Lung (tissue), 17 donors: ENCODE measurements at places on chromosomes 7 and 10. TPM values are rescaled to one million over a fixed set of nuclear protein-coding genes. Genes with fewer than 3 reads are reported as not detected.

ADAM8 gene
- 4.4 TPM for polyA plus RNA-seq

ACTR3C gene
- 6.8 TPM for polyA plus RNA-seq

SUN3 gene
- 0.53 TPM for polyA plus RNA-seq

LIPN gene
- polyA plus RNA-seq, result 2.6 TPM

FBXL13 gene
- 0.61 TPM for polyA plus RNA-seq

TRIM50 gene
- 0.02 TPM for polyA plus RNA-seq

UNCX gene
- not detected for polyA plus RNA-seq

ANKIB1 gene
- 11.5 TPM for polyA plus RNA-seq

DLX5 gene
- not detected for polyA plus RNA-seq

CUBN gene
- polyA plus RNA-seq, result 0.35 TPM

GBF1 gene
- polyA plus RNA-seq, result 11.6 TPM

AMZ1 gene
- polyA plus RNA-seq, result 0.13 TPM

DNA sequence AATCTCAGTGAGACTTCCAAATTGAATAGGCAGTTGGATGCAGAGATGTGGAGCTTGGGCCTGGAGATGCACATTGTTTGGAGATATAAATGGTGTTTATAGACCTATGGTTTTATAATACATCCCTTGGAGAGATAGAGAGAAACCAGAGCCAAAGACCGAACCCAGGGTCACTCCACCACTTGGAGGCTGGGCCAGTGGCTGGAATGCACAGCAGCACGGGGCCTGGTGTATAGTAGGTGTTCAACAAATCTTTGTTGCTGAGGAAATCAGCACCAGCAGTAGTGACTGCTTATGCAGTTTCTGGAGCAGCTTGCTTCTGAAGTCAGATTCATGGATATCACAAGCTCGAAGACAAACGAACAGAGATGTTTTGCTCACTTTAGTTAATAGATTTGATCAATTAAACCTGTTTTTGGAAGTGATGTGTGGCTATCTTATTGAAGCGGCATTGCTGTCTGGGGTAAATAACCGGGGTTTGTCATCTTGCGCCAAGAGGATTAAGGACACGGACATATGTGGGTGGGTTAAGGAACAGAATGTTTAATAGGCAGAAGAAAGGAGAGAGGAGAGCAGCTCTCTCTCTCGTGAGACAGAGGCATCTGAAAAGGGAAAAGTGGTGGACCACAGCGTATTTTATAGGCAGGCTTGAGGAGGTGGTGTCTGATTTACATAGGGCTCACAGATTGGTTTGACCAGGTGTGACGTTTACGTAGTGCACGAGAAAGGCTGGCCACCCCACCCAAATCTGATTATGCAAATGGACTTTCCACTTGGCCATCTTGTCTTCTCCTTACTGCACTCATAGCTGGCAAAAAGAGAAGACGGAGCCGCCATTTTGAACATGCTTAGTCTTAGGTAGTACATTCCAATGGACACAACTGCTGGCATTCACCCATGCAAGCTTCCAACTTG is 11.1 kb downstream of the RBP4 start:
- no peak for DNase-seq
- no peaks in the 10 kb centered on the region for H3K27me3 ChIP-seq
- no peak overlapping the region for H3K27ac ChIP-seq
- H3K4me3 ChIP-seq, result no peak overlapping the region
- H3K4me1 ChIP-seq, result no peaks in the 10 kb centered on the region
- no peaks in the 10 kb centered on the region for H3K36me3 ChIP-seq

GRCh38 chr10:48187713-48188485 is 86.6 kb downstream of the FRMPD2 start:
- DNase-seq, result peak; percentile 29
- no peaks in the 10 kb centered on the region for H3K27me3 ChIP-seq
- H3K4me3 ChIP-seq, result no peak overlapping the region
- no peak overlapping the region for H3K27ac ChIP-seq
- H3K4me1 ChIP-seq, result no peaks in the 10 kb centered on the region

- H3K4me3 ChIP-seq, result no peak overlapping the region
- H3K36me3 ChIP-seq, result no peaks in the 10 kb centered on the region
- H3K4me1 ChIP-seq, result no peaks in the 10 kb centered on the region
- no peak for DNase-seq
Observed at GRCh38 chr10:69863580-69863979, 61.9 kb downstream of the COL13A1 start.

DNA sequence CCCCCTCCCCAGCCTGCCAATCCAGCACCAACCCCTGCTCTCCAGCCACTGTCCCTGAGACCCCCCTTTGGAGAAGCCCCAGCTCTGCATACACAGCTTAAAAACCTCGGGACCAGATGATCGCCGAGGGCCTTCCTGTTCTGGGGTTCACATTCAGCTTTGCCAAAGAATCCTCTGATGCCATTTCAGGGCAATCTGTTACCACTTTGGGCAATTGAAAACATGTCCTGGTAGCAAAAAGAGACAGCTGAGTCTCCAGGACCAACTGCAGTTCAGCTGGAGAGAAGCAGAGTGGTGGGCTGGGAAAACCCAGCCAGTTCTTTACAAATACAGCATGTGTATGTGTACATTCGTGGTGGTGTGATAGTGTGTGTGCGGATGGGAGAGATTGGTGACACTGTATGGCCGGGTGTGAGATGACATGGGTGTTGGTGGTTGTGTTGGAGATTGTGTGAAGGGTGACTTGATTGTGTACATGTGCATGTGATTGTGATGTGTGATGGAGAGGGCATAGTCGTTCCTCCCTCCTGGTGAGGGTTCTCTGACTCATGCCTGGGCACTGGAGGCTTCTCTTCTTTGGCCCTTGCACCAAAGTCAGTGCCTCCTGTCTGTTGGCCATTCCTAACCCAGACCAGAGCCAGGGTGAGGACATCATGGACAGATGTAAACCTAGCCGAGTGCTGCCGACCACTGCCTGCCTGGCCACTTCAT is 48.5 kb upstream of the AQP1 start:
- H3K4me3 ChIP-seq, result no peak overlapping the region
- peaks cover 11% of the 10 kb centered on the region for H3K4me1 ChIP-seq
- peaks cover 7% of the 10 kb centered on the region for H3K36me3 ChIP-seq
- H3K27ac ChIP-seq, result no peak overlapping the region

DNA sequence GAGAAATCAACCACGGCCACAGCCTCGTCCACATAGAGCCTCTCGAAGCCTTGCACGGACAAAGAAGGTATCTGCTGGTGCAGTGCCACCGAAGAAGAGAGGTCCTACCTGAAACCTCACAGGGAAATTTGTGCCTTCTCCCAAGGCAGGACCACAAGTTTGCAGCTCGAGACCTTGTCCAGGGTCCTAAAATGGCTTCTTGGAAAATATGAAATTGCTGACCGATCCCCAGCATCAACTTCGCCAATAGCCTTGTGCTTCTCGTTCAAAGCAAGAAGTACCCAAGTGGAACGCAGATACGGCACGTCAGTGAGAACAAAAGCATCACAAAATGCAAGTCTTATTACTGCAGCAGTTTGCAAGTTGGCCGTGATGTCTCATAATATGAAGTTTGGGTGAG is 24.6 kb downstream of the PTPRN2 start:
- H3K4me1 ChIP-seq, result no peaks in the 10 kb centered on the region
- H3K4me3 ChIP-seq, result no peak overlapping the region
- no peak for DNase-seq
- H3K27ac ChIP-seq, result no peak overlapping the region
- H3K27me3 ChIP-seq, result no peaks in the 10 kb centered on the region
- no peaks in the 10 kb centered on the region for H3K36me3 ChIP-seq

- H3K4me3 ChIP-seq, result no peak overlapping the region
- no peaks in the 10 kb centered on the region for H3K27me3 ChIP-seq
- no peak for DNase-seq
- H3K4me1 ChIP-seq, result peaks cover 6% of the 10 kb centered on the region
- H3K27ac ChIP-seq, result no peak overlapping the region
Observed at GRCh38 chr7:108009873-108010272, 6.9 kb upstream of the LAMB1 start.

DNA sequence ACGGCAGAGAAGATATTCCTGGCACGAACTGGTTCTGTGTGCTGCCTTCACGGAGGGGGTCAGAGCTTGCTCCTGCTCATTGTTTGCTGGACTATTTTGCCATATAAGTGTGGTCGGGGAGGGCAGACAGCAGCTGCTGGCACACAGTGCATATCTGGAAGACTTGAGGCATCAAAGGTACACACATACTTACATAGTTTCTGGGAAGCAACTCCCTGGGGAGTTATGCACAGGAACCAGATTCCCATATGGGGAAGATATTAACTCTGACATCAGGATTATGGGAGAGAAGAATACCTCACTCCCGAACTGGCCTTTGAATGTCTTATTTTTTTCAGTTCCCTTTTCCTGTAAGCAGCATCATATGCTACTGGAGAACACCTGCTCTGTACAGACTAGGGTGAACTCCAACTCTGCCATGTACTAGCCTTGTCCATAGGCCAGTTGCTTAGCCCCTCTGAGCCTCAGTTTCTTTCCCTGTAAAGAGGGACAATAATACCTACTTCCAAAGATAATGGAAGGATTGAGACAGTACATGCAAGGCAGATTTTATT is 41.5 kb downstream of the LGI1 start:
- H3K4me3 ChIP-seq, result no peak overlapping the region
- no peaks in the 10 kb centered on the region for H3K36me3 ChIP-seq
- no peaks in the 10 kb centered on the region for H3K27me3 ChIP-seq
- H3K4me1 ChIP-seq, result no peaks in the 10 kb centered on the region
- DNase-seq, result no peak
- no peak overlapping the region for H3K27ac ChIP-seq

DNA sequence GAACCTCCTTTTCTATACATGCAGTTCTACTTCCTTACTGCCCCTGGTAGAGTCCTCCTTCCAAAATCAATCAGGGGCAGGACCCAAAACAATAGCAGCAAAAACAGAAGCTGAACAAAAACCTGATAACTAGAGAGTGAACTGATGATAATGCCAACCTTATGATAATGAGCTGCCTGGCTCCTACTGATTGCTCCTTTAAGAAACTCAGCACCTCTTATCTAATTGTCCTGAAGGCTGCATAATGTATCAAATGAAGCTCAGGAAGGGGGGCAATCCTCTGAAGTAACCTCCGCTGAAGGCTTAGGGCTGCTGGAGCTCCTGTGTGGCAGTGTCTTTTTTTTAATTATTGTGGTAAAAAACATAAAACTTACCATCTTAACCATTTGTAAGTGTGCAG is 257.0 kb downstream of the PHTF2 start:
- no peak overlapping the region for H3K27ac ChIP-seq
- no peak for DNase-seq
- H3K4me1 ChIP-seq, result no peaks in the 10 kb centered on the region
- H3K4me3 ChIP-seq, result no peak overlapping the region
- no peaks in the 10 kb centered on the region for H3K36me3 ChIP-seq

- DNase-seq, result no peak
- peaks cover 9% of the 10 kb centered on the region for H3K36me3 ChIP-seq
- H3K27ac ChIP-seq, result no peak overlapping the region
- no peak overlapping the region for H3K4me3 ChIP-seq
Observed at GRCh38 chr7:92296880-92297445, 51.2 kb downstream of the ANKIB1 start.

- no peaks in the 10 kb centered on the region for H3K27me3 ChIP-seq
- no peak for DNase-seq
- H3K4me1 ChIP-seq, result no peaks in the 10 kb centered on the region
Observed at GRCh38 chr7:81111781-81112540, 193.1 kb upstream of the SEMA3C start.

DNA sequence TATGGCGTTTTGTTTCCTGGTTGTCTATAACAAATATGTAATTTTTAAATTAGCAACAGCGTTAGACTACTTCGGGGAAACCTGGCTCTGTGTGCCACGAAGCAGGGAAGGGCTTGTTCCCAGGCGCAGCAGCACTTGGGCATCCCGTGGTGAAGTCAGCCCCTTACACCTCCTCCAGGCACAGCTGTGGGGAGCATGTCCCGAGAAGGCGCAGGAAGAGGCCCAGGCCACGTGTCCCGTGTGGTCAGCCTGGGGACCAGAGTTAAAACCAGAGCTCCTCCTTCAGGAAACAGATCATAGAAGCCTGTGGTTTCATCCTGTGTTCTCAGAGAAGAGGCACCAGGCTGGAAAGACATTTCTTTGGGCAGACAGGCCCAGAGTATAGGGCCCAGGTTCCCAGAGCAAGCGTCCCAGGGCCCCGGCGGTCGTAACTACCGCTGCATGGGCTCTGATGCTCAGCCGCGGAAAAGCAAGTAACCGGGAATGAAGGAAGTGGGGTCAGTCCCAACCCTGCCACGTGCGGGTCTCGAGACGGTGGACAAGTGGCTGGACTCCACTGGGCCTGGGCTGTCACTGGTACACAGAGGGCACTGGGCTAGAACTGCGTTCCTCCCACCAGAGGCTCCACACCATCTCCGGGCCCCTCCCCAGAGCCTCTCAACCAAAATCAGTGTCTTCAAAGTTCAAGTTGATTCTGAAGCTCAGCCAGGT is 7.1 kb downstream of the NUDT1 start:
- no peak overlapping the region for H3K4me3 ChIP-seq
- DNase-seq, result no peak
- peaks cover 7% of the 10 kb centered on the region for H3K4me1 ChIP-seq
- no peaks in the 10 kb centered on the region for H3K27me3 ChIP-seq
- peaks cover 5% of the 10 kb centered on the region for H3K36me3 ChIP-seq

DNA sequence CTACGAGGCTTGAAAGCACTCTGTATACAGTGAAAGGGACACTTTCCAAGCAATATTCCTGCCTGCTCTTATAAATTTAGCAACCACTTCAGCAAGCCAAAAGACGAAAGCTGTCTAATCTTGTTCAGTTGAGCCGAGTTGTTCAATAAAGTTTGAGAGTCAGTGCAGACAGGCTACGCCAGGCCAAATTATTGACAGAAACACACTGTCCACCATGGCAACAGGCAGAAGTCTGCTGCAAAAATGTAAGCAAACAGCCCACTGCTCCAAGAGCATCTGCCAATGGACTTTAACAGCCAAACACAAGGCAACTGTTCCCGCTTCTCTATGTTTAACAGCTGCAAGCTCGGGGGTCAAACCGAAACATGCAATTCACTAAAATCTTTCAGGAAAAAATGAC is 85.7 kb downstream of the GLI3 start:
- peaks cover 2% of the 10 kb centered on the region for H3K36me3 ChIP-seq
- peak; percentile 98 for DNase-seq
- H3K27me3 ChIP-seq, result no peaks in the 10 kb centered on the region
- H3K27ac ChIP-seq, result no peak overlapping the region
- H3K4me3 ChIP-seq, result no peak overlapping the region
- peaks cover 26% of the 10 kb centered on the region for H3K4me1 ChIP-seq

GRCh38 chr7:139646566-139646965 is 123.1 kb downstream of the CLEC2L start:
- H3K4me1 ChIP-seq, result no peaks in the 10 kb centered on the region
- no peak for DNase-seq
- no peaks in the 10 kb centered on the region for H3K27me3 ChIP-seq
- H3K36me3 ChIP-seq, result peaks cover 19% of the 10 kb centered on the region

DNA sequence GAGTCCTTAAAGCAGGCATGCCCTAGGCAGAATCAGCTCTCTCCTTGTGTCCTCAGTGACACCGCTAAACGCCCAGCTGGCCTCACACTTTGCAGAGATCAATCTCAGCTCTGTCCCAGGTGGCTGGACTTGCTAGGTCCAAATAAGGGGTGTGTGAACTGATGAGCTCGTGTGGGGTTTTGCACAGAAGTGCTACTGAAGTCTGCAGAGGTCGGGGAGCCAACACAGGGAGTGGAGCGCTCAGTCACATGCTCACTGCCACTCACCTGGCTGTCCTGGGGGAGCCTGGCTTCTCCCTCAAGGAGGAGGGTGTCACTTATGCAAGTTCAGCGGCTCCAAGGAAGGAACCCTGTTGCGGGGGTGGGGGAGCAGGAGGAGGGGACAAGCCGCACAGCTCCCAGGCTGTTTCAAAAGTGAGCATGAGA is 2.0 kb downstream of the ELN start:
- H3K4me3 ChIP-seq, result peak overlapping the region; percentile 34
- no peak overlapping the region for H3K27ac ChIP-seq
- H3K27me3 ChIP-seq, result no peaks in the 10 kb centered on the region

GRCh38 chr7:104045183-104045582 is 55.7 kb upstream of the RELN start:
- DNase-seq, result no peak
- H3K4me1 ChIP-seq, result no peaks in the 10 kb centered on the region
- H3K4me3 ChIP-seq, result no peak overlapping the region
